Bronchus fibroblast of lung (primary cell): ENCODE measurements at places on chromosomes 3 and 15. TPM values are rescaled to one million over a fixed set of nuclear protein-coding genes. Genes with fewer than 3 reads are reported as not detected.

CCDC80 gene
- total RNA-seq: 101 and 114 TPM in 2 replicates

PPP1R2 gene
- total RNA-seq: 40.7 and 45.2 TPM in 2 replicates

PDCD10 gene
- 46.2 and 47.7 TPM in 2 replicates for total RNA-seq

CCDC39 gene
- not detected in 2 replicates for total RNA-seq

ABI3BP gene
- 4.7 and 11.9 TPM in 2 replicates for total RNA-seq

PCSK6 gene
- 0.17 TPM in 1 of 2 replicates, not detected in the other for total RNA-seq

SLCO2A1 gene
- 2.7 and 3.0 TPM in 2 replicates for total RNA-seq

SLC12A8 gene
- total RNA-seq: 4.8 and 6.2 TPM in 2 replicates

TTC14 gene
- 9.2 and 17.2 TPM in 2 replicates for total RNA-seq

HES1 gene
- not detected in 2 replicates for total RNA-seq

TNNC1 gene
- 0.74 TPM in 1 of 2 replicates, not detected in the other for total RNA-seq

LRCH3 gene
- total RNA-seq: 11.6 and 14.0 TPM in 2 replicates

RAB6B gene
- total RNA-seq: 0.15 and 0.34 TPM in 2 replicates

ANKUB1 gene
- not detected in 2 replicates for total RNA-seq

WDR93 gene
- total RNA-seq: 0.15 TPM in 1 of 2 replicates, not detected in the other

RTP4 gene
- total RNA-seq: not detected in 2 replicates

LRRN1 gene
- 0.17 and 0.30 TPM in 2 replicates for total RNA-seq

GOLGA8S gene
- not detected in 2 replicates for total RNA-seq

LYZL4 gene
- total RNA-seq: not detected in 2 replicates

SLC24A5 gene
- total RNA-seq: not detected in 2 replicates

PCLAF gene
- 40.7 and 44.2 TPM in 2 replicates for total RNA-seq

KLHL40 gene
- not detected in 2 replicates for total RNA-seq

SEC22C gene
- 62.1 and 76.2 TPM in 2 replicates for total RNA-seq

COX5A gene
- 170 and 243 TPM in 2 replicates for total RNA-seq

HOMER2 gene
- total RNA-seq: 0.50 and 1.5 TPM in 2 replicates

FSD2 gene
- not detected in 2 replicates for total RNA-seq

CYP11A1 gene
- 0.30 and 0.84 TPM in 2 replicates for total RNA-seq

CCNB2 gene
- total RNA-seq: 141 and 156 TPM in 2 replicates

SNRPN gene
- total RNA-seq: 103 TPM in 2 replicates

ADCY5 gene
- total RNA-seq: under 0.01 and 0.15 TPM in 2 replicates

GMNC gene
- total RNA-seq: not detected in 2 replicates

CPLX3 gene
- not detected in 2 replicates for total RNA-seq

CCR1 gene
- not detected in 2 replicates for total RNA-seq

TAGLN3 gene
- total RNA-seq: 1.0 and 1.5 TPM in 2 replicates

PLA2G4D gene
- total RNA-seq: not detected in 2 replicates

RTP1 gene
- total RNA-seq: not detected in 2 replicates

OSBPL10 gene
- 5.7 and 8.2 TPM in 2 replicates for total RNA-seq

CAV3 gene
- total RNA-seq: not detected in 2 replicates

SRGAP3 gene
- 1.2 and 1.7 TPM in 2 replicates for total RNA-seq

ITIH4 gene
- 0.45 and 0.67 TPM in 2 replicates for total RNA-seq

PDCD6IP gene
- 74.1 and 116 TPM in 2 replicates for total RNA-seq

TM4SF1 gene
- 155 and 173 TPM in 2 replicates for total RNA-seq

ISLR2 gene
- not detected in 2 replicates for total RNA-seq

LOXL1 gene
- 112 and 113 TPM in 2 replicates for total RNA-seq

RBM15B gene
- 21.9 and 23.2 TPM in 2 replicates for total RNA-seq
